Nasal cavity respiratory epithelium epithelial cell of viscerocranial mucosa (primary cell): ENCODE measurements at places on chromosomes 1 and 21. TPM values are rescaled to one million over a fixed set of nuclear protein-coding genes. Genes with fewer than 3 reads are reported as not detected.

CYYR1 gene
- 0.68 and 1.3 TPM in 2 replicates for total RNA-seq

LDLRAD1 gene
- under 0.01 and 0.43 TPM in 2 replicates for total RNA-seq

RGS13 gene
- not detected in 2 replicates for total RNA-seq

XCL1 gene
- not detected in 2 replicates for total RNA-seq

PRDM16 gene
- total RNA-seq = 0.21 and 0.34 TPM in 2 replicates

CRYBG2 gene
- total RNA-seq = 52.6 and 55.7 TPM in 2 replicates

IKBKE gene
- 3.1 and 18.3 TPM in 2 replicates for total RNA-seq

SYDE2 gene
- total RNA-seq = 7.9 and 9.6 TPM in 2 replicates

PTAFR gene
- 5.1 and 12.1 TPM in 2 replicates for total RNA-seq

LENEP gene
- 1.00 TPM in 1 of 2 replicates, not detected in the other for total RNA-seq

S100A2 gene
- total RNA-seq = 666 and 777 TPM in 2 replicates

TSSK3 gene
- total RNA-seq = 0.28 and 0.34 TPM in 2 replicates

RNU1-2 gene
- under 0.01 TPM in 2 replicates for total RNA-seq

RGSL1 gene
- total RNA-seq = not detected in 2 replicates

STIL gene
- 1.0 and 1.4 TPM in 2 replicates for total RNA-seq

IGSF5 gene
- 0.07 TPM in 1 of 2 replicates, not detected in the other for total RNA-seq

ATP6V1G3 gene
- total RNA-seq = not detected in 2 replicates

ADAMTS4 gene
- total RNA-seq = under 0.01 TPM in 2 replicates

FBXO2 gene
- total RNA-seq = 27.0 and 65.7 TPM in 2 replicates

HORMAD1 gene
- total RNA-seq = 0.50 and 3.8 TPM in 2 replicates

PLEKHG5 gene
- 42.9 and 44.1 TPM in 2 replicates for total RNA-seq

CFAP74 gene
- total RNA-seq = 0.07 TPM in 1 of 2 replicates, not detected in the other

CFAP141 gene
- total RNA-seq = not detected in 2 replicates

ANKRD34A gene
- total RNA-seq = under 0.01 and 0.21 TPM in 2 replicates

KCNN3 gene
- not detected in 2 replicates for total RNA-seq

HSF2BP gene
- total RNA-seq = 6.2 and 8.5 TPM in 2 replicates

ATP1A4 gene
- not detected in 2 replicates for total RNA-seq

OR2G2 gene
- not detected in 2 replicates for total RNA-seq

GPR153 gene
- total RNA-seq = 17.9 and 38.3 TPM in 2 replicates

GTF2B gene
- 39.9 and 40.7 TPM in 2 replicates for total RNA-seq

SIK1 gene
- 11.6 and 20.3 TPM in 2 replicates for total RNA-seq

C1QC gene
- total RNA-seq = not detected in 2 replicates

ALG14 gene
- 1.00 and 2.7 TPM in 2 replicates for total RNA-seq

FMO3 gene
- total RNA-seq = 0.50 TPM in 1 of 2 replicates, not detected in the other

CSRP1 gene
- total RNA-seq = 205 and 252 TPM in 2 replicates

SYT2 gene
- total RNA-seq = under 0.01 TPM in 2 replicates

AIRE gene
- not detected in 2 replicates for total RNA-seq

PTGS2 gene
- 65.2 and 99.1 TPM in 2 replicates for total RNA-seq

ABCD3 gene
- total RNA-seq = 47.2 and 50.7 TPM in 2 replicates

LIN28A gene
- not detected in 2 replicates for total RNA-seq

F13B gene
- total RNA-seq = not detected in 2 replicates

CCDC27 gene
- not detected in 2 replicates for total RNA-seq

CYP4B1 gene
- total RNA-seq = under 0.01 and 9.0 TPM in 2 replicates

CLCN6 gene
- 5.5 and 7.4 TPM in 2 replicates for total RNA-seq

YBX1 gene
- 832 and 1,240 TPM in 2 replicates for total RNA-seq

FCMR gene
- 0.34 and 0.36 TPM in 2 replicates for total RNA-seq

BLACAT1 gene
- total RNA-seq = 0.68 and 1.1 TPM in 2 replicates
